ENCODE measurements at places on chromosomes 6 and 20. TPM values are rescaled to one million over a fixed set of nuclear protein-coding genes. Genes with fewer than 3 reads are reported as not detected.
A peak's percentile ranks its signal among the peaks of the same experiment; 100 is the strongest.

The LIN28B gene
- polyA plus RNA-seq = 0.40 TPM

- no peak for DNase-seq
Measured at GRCh38 chr6:71047417-71047816, 90.6 kb upstream of the B3GAT2 start.

The SLC17A2 gene
- polyA plus RNA-seq = not detected

GRCh38 chr20:53961527-53961926 is 108.9 kb downstream of the BCAS1 start:
- no peak for DNase-seq

GRCh38 chr6:128275681-128276080 is 244.7 kb downstream of the PTPRK start:
- DNase-seq = no peak

The BTNL2 gene
- polyA plus RNA-seq = 1.1 TPM

GRCh38 chr20:15789079-15789478 is 784.2 kb downstream of the KIF16B start:
- DNase-seq = no peak

GRCh38 chr6:137873273-137873762 is 6.3 kb downstream of the TNFAIP3 start:
- DNase-seq = no peak

DNA sequence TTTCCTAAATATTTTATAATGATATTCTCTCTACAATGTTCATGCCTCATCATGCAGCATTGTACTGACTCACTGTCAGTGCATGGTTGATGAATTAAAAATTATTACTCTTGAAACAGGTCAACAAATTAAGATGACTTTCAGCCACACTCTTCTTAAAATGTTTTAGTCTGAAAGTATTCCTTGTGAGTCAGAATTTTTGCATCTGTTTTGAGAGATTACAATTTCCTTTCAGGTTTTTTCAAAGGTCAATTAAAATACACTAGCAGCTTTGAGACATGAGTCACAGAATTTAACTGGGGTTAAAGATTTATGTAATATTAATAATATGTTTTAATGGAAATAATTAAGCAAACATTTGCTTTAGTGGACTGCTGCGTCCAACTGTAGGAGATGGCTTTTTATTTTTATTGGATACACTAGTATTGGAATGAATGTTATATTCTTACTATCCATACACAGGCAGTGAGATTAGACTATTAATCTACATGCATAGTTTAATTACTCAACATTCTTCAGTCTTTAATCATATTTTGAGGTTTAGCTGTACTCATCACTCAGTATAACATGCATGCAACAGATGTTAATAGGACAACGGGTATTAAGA is 9.7 kb downstream of the COL12A1 start:
- DNase-seq = no peak

DNA sequence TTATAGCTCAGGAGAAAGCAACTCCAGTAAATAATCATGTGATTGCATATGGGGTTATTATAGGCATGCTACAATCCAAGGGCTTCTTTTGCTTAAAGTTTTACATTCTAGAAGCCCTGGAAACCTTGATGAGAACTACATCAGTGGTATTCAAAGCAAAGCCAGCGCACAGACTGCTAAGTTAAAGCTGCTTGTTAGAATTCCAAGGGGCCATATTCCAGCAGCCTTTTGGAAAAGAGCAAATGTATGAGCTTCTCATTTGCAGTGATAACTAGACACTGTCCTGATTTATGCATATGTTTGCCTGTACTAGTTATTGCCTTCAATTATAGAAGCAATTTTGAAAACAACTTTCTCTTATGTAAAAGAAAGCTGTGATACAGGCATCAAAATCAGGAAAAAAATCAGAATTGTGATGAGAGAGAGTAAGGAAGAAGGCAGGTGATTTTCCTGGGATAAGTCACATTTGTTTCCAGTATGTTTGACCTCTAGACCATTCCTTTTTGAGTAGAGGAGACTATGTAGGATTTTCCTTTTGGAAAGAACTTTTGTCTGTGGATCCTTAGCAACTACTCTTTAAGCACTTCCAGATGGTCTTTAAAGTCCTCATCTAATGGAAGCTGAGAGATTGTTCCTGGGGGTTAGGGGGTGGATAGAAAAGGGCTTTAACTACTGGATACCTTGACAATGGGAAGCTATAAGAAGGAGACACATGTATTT is 159.2 kb downstream of the PLCB4 start:
- no peak for DNase-seq

- no peak for DNase-seq
Measured at GRCh38 chr6:38057994-38058393, 238.5 kb downstream of the ZFAND3 start.

The IL17A gene
- not detected for polyA plus RNA-seq

GRCh38 chr6:54778731-54779130 is 67.8 kb upstream of the FAM83B start:
- DNase-seq = no peak

The PARD6B gene
- 6.7 TPM for polyA plus RNA-seq

The GPR6 gene
- polyA plus RNA-seq = not detected

DNA sequence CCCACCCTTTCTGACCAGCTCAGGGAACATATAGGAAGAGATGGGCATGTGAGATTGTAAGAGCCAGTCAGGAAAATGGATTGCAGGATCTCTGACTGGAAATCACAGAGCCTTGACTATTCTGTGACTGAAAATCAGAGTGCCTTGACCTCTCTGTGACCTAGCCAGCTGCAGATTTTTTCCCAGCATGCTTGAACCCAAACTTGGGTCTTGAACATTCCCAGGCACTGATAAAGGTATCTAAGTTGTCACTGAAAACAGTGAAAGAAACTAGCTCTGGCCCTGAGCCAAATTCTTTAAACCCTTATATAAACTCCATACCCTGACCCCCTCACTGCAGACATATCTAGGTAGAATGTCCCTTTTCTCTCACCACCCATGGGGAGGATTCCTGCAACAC is 2.3 kb upstream of the ZNF165 start:
- DNase-seq = no peak

The C20orf96 gene
- 35.5 TPM for polyA plus RNA-seq

DNA sequence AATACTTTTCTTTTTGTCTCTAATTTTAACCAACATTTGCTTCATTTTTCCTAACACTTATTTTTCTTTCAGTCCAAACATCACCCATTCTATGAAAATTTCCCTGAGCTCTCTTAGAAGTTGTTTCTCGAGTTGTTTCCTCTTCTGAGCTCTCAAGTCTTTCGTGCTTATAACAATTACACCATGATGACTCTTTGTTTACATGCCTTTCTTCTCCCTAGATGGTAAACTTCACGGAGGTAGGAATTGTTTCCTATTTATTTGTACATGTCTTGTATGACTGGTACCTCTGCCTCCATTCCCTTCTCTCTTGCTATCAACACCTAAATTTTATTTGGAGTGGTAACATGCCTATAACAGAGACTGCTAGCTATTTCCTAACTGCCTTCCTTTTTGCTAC is 6.4 kb downstream of the BLOC1S5 start:
- DNase-seq = no peak

The PRSS16 gene
- polyA plus RNA-seq = 4.8 TPM

DNA sequence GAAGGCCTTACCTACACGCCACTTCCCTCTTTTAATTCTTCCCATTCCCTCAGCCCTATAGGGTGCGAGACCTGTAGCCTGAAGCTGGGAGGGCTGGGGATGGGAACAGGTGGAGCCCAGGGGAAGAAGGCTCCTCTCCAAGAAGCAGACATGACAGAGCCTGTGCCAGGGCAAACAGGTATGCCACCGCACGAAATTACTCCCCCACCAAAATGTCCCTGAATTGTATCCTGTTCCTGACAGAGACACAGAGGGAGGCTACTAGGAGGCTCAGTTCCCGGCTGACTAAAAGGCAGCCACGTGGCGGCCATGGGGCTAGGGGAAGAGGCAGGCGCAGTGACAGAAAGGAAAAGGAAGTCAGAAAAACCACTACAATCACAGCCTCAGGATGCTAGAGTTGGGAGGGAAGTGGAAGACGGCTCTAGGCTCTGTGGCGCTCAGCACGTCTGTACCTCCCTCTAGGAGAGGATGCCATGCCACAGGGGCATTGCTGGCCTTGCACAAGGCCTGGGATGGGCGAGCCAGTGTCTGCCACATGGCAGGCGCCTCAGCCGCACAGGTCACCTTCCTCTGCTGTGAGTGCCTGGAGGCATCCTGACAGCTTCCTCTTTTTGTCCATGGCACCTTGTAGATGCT is 27.7 kb downstream of the TFEB start:
- peak; percentile 66 for DNase-seq

DNA sequence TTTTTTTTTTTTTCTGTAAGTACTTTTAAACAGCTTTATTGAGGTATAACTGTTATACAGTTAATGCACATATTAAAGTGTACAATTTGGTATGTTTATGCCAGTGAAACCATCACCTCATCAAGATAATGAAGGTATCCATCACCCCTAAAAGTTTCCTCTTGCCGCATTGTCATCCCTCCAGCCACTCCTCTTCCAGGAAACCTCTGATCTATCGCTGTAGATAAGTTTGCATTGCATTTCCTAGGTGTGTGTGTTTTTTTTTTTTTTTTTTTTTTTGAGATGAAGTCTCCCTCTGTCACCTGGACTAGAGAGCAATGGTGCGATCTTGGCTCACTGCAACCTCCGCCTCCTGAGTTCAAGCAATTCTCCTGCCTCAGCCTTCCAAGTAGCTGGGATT is 3.1 kb downstream of the SLX4IP start:
- DNase-seq = no peak

The CRIP3 gene
- 6.4 TPM for polyA plus RNA-seq

- no peak for DNase-seq
Measured at GRCh38 chr6:313087-313486, 20.8 kb downstream of the DUSP22 start.

The TUBB1 gene
- polyA plus RNA-seq = 5.6 TPM

DNA sequence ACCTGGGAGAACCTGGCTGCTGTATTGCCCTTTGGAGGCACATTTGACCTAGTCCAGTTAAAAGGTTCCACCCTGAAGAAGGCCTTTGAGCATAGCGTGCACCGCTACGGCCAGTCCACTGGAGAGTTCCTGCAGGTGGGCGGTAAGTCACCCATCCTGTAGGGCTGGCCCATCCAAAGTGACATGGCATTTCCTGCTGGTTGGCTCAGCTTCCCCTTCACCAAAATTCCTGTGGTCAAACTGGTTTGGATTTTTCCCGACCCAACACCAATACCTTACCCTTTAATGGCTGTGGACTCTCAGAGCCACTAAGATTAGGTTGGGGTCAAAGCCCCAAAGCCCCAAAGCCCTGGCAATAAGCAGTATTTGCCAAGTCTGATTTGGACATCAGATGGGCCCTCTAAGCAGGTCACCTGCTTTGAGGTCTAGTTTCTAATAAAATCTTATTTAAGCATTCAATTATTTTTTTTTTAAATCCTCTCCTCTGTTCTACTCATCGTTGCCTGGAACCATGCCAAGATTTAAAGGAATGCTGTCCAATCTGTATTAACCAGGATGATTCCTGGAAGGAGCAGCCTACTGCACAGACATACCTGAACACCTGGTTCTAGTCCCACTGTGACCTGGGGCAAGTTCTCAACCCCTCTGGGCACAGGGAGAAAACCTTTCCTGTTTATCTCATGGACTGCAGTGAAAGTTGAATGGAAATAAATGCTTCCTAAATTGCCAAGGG is 40.8 kb downstream of the NT5E start:
- DNase-seq = no peak

The TRPC4AP gene
- 66.6 TPM for polyA plus RNA-seq

- no peak for DNase-seq
Measured at GRCh38 chr6:147132889-147133288, 71.3 kb upstream of the STXBP5 start.

The PRDM1 gene
- 5.8 TPM for polyA plus RNA-seq

DNA sequence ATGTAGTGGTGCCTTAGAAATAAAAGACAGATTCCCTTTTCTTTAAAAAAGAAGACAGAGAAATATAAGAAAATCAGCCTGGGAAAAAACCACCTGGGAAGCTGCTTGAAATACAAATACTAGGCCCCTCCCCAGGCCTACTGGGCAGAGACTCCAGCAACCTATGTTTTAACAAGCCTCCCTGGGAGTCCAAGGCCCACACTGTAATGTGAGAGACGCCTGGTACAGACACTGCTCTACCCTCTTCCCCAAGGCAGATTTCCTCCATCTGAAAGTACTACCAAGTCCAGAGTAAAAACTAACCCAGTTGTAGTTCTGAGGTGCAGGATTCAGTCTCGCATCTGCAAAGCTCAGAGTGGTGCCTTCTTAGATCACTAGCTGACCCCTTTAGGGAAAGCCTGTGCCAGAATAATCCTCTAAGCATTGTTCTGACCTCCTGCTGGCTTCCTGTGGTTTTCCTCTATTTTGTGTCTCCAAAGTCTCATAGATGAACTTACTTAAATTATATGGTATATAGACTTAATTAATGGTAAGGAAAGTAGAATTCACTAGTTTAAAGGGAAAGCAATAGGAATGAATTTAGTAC is 270.2 kb upstream of the SLC35B3 start:
- DNase-seq = no peak

The FOXQ1 gene
- polyA plus RNA-seq = 3.3 TPM

The HCK gene
- 5.2 TPM for polyA plus RNA-seq

DNA sequence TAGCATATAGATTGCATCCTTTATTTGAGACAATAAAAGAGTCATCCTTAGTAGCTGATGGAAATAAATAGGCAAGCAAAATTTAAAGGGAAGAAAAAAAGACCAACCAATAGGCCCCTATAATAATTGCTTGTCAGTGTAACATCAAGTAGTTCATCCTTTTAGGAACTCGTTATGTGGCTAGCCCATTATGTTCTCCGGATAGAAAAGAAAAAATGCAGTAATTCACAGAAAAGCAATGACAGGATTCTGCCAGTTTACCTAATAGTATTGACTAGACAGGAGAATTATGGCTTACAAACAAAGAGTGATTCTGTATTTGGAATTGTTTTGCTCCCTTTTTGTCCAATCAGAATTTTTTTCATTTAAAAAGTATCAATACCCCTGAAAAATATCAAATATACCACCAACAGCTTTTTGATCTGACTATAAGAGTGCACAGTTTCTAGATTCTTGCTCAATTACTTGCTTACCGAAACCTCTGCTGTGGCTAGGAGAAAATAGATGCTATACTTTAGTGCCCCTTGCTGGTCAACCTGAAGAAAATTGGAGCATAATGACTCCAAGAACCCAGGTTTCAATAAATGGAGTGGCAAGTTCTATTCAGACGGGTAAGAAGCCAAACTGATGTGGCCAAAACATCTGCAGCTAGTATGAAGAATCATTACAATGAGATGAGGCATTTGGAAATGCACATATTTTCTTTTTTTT is 91.5 kb upstream of the SASH1 start:
- no peak for DNase-seq

DNA sequence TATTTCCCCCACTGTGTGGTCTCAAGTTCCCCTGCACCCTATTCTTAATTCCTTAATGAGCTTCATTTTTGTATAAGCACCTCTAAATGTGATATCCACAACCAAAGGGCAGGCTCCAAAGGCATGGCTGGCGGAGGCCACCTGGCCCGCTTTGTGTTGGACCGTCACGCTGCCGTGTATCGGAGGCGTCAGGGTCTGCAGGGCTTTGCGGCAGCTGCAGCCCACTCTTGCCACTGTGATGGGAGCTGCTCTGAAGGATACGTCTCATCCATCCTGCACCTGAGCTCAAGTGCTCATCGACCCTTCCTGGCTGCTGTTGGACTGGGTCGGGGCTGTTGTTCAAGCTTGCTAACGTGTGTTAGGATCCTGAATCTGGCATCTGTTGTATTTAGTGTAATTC is 177.6 kb downstream of the ARID1B start:
- no peak for DNase-seq

GRCh38 chr6:134400941-134401340 is 83.0 kb upstream of the SGK1 start:
- no peak for DNase-seq

The SCAND1 gene
- 30.4 TPM for polyA plus RNA-seq

GRCh38 chr20:38111366-38112232 is 53.5 kb downstream of the TGM2 start:
- DNase-seq = no peak

Measured in left lung (tissue), 14 donors.